ENCODE measurements at places on chromosomes 13 and 19.

DNA sequence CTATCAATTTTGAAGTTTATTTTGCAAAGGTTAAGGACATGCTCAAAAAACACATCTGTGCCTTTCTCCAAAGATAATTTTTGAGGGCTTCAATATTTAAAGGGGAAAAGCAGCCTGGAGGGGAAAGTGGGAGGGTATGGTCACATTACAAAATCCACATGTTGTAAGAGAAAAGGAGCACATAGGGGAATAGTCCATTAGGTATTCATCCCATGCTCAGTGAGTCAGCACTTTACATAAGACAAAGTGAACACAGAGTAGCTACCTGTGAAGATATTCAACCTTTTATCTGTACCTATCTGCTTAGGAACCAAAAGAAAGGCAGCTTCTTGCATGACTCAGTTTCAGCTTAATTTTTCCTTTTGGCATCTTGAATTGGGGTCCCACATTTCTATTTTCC is 932.0 kb downstream of the SLITRK6 start:
- no peak for DNase-seq

GRCh38 chr13:29453617-29454011 is 141.9 kb downstream of the SLC7A1 start:
- no peak for DNase-seq

DNA sequence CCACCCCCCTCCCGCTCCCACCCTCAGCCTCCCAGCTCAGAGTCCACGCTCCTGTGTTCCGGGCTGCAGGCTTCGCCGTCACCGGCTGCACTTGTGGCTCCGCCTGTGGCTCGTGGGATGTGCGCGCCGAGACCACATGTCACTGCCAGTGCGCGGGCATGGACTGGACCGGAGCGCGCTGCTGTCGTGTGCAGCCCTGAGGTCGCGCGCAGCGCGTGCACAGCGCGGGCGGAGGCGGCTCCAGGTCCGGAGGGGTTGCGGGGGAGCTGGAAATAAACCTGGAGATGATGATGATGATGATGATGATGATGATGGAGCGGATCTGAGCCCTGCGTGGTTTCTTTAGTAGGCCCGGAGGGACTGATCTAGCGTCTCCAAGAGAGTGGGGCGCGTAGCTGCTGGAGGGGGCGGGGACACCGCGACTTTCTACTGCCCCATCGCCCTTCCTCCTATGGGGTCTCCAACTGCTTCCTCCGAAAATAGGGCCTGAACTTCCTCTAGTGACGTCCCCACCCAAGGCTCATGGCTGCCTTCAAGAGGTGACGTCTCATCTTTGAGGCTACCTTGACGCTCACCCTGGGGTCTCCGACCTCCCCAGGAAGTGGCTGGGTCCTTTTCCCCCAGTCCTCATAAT is 1.4 kb downstream of the RETN start:
- peak; percentile 85 for DNase-seq

- DNase-seq, result no peak
Observed at GRCh38 chr19:46408664-46409039, 4.7 kb downstream of the CCDC8 start.

DNA sequence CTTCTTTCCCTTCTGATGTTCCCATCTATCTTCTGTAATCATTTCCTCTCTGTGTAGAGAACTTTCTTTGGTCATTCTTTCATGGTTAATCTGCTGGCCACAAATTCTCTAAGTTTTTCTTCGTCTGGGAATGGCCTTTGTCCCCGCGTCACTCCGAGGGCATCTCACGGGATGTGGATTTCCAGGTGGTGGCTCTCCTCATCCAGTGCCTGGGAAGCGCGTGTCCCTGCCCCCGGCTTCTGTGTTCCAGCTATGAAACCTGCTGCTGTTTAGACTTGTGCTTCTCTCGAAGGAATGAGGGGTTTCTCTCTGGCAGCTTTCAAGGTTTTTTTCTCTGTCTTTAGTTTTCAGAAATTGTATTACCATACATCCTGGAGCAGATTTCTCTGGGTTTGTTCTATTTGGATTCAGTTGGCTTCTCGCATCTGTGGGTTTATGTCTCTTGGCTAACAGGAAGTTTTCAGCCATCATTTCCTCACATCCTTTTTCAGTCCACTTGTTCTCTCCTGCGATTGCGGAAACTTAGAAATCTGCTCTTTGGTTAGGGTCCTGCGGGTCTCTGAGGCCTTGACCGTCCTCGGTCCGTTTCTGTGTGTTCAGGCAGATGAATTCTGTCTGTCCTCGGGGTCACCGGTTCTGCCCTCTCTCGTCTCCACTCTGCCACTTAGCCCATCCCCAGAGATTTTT is 36.9 kb upstream of the DCUN1D2 start:
- no peak for DNase-seq

DNA sequence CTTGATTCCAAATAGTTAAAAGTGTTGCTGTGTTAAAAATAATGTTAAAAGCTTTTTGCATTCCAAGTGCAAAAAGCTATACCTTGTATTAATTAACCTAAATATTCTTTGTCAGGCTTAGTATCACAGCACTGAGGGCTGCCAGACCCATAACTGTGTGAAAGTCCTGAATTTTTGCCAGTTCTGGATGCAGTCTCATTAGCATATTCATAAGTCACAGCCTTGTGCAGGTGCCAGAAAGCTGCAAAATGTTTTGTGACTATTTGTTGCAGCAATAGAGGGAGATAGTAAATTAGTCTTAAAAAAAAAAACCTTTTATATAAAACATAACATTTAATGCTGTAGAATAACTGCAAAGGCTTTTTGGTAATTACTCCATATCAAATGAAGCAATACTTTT is 56.6 kb downstream of the SLITRK1 start:
- peak; percentile 87 for DNase-seq

DNA sequence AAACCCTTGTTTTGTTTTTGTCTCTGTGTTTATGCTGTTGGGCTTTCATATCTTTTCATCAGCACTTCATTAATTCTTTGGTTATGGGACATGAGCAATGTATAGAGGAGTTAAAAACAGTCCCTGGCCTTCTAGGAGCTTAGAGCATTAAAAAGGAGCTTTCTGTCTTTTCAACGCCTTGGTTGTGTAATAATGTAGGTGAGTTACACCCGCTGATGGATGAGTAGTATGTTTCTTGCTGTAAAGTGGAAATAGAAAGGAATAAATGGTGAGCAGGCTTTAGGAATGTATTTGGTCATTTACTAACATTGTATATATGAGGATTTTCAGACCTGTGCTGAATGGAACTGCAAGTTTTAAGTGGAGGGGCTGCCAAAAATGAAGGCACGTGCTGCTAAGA is 121.5 kb upstream of the RNF113B start:
- DNase-seq, result no peak

- DNase-seq, result no peak
Observed at GRCh38 chr13:93409816-93410215, 183.2 kb downstream of the GPC6 start.

GRCh38 chr19:49951806-49952478 is 9.0 kb downstream of the SIGLEC11 start:
- no peak for DNase-seq

DNA sequence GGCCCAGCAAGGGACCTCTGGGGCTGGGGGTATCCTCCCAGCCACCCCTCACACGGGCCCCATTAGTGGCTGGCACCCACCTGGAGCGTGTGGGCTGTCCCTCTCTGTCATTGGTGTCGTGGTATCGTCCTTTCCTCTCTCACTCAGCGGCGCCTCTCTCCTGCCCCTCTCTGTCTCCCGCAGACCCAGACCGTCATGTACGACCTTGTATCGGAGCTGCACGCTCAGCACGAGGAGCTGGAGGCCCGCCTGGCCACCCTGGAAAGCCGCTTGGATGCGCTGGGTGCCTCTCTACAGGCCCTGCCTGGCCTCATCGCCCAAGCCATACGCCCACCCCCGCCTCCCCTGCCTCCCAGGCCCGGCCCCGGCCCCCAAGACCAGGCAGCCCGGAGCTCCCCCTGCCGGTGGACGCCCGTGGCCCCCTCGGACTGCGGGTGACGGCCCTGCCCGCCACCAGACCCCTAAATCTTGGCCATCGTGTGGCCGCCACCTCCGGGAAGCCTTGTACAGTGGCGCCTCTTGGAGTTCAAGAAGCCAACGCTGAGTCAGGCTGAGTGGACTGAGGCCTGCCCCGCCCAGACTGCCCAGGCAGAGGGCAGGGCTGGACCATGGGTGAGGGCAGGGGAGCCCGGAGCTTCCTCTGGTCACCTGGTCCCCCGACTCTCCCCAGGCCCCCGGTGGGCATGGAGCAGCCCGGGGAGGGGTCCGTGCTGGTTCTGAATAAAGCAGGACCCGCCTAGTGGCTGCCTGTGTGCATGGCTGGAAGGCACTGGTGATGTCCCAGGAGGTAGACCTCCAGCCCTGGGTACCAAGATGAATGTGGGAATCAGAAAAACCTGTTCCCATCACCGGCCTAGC is 9.8 kb upstream of the ARRDC2 start:
- no peak for DNase-seq

GRCh38 chr13:36778083-36778671 is 40.8 kb upstream of the RFXAP start:
- no peak for DNase-seq
